ENCODE measurements at places on chromosomes 12 and 14.

DNA sequence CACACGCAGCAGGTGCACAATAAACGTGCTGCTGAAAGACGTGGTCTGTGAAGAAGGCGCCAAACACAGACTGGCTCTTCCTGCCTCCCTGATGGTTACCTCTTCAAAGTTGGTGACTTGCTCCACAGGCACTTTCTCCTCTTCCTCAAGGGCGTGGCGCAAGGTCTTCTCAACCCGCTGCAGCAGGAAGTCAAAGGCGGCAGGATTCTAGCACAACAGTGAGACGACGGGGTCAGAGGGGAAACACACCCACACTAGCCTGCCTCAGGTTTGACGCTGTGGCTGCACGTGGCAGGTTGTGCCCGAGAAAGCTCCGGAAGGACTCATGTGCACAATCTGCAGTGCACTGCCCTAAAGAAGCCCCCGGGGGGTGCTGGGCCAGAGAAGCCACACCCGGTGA is 15.0 kb downstream of the POLE start:
- no peak for DNase-seq

- no peak for DNase-seq
Measured at GRCh38 chr12:53564278-53564677, 57.0 kb upstream of the NPFF start.

GRCh38 chr14:101233808-101234207 is 327.5 kb upstream of the DIO3 start:
- DNase-seq: no peak

GRCh38 chr12:25705261-25705660 is 152.2 kb upstream of the LMNTD1 start:
- no peak for DNase-seq

DNA sequence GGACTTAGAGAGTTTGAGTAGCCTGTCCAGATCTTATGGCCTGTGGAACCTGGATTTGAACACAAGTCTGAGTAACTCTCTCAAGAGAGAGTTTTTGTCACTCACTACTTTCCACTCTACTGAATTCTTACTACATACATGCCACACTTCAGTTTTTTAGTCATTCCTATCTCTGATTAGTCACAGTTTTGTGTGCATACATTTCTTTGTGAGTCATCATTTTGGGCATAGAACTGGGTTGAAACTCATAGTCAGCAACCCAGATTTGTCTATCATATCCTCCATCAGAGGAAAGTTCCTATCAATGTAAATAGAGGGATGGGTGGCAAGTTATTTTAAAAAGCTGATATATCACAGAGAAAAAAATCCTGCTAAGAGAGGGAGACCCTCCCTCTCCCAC is 42.9 kb downstream of the FLRT2 start:
- DNase-seq: no peak

GRCh38 chr12:116915326-116915725 is 4.6 kb downstream of the FBXW8 start:
- DNase-seq: no peak

DNA sequence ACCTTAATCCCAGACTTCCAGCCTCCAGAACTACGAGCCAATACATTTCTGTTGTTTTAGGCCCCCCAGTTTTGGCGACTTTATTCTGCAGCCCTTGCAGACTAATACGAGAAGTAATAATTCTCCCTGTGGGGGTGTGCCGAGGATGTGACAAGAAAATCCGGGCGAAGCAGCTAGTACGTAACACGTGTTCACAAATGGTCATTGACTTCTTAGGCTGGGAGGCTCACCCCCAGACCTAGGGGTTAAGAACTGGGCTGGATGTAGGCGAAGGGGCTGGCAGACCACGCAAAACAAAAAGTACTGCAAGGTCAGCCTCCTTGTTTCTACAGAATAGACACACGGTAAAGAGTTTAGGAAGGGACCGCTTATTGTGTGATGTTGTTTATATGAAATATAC is 69.8 kb upstream of the ESRRB start:
- no peak for DNase-seq

DNA sequence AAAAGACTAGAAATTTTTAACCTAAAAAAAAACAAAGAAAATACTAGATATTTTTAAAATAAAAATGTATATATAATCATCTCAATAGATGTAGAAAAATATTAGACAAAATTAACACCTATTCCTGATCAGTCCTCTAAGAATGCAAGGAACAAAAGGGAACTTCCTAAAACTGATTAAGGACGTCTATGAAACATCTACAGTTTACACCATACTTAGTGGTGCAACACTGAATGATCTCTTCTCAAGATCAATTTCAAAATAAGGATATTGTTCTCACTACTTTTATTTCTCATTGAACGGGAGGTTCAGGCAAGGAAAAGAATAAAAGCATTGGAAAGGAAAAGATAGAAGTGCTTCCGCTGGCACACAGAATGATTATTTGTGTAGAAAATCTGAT is 16.0 kb downstream of the OLR1 start:
- no peak for DNase-seq

GRCh38 chr12:5459051-5459782 is 27.3 kb downstream of the NTF3 start:
- no peak for DNase-seq

GRCh38 chr12:88453323-88453722 is 126.9 kb downstream of the KITLG start:
- DNase-seq: no peak

GRCh38 chr12:70774055-70774454 is 136.8 kb upstream of the PTPRB start:
- no peak for DNase-seq

DNA sequence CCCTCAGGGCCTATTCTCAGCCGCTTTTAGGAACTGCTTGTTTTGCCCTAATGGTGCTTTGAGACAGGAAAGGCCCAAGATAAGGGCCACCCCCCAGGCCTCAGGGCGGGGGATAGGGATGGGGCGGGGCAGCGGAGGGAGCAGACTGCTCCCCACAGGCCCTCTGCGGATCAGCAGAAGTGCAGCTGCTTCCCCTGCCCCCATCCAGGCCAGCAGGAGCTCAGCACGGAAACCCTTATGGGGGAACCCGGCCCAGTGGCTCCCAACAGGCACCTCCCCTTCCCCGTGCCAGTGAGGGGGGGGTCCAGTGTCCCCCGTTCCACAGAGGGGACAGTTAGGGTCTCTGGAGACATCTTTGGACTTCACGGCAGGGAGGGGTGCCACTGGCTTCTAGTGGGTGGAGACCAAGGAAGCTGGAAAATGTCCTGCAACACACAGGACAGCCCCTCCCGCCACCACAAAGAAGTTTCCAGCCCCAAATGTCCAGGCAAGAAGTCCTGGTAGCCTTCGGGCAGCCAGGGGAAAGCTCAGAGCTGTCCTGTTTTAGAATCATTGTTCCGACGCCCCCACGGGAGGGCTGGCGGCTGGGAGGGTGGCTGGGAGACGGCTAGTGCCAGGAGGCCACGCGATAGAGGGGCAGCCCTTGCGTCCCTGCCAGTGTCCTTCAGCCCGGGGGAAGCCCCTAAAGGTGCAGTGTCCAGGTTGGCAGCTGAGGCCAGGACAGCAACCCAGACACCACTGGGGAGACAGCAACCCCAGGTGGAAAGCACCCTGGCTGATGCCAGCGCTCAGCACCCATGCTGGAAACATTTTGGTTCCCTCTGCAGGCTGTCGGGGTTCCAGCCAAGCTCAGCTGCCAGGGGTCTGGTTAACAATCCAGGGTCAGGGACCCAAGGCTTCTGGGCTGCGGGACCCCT is 10.4 kb upstream of the GPR132 start:
- no peak for DNase-seq

- DNase-seq: no peak
Measured at GRCh38 chr14:40623643-40624042, 983.0 kb upstream of the LRFN5 start.

DNA sequence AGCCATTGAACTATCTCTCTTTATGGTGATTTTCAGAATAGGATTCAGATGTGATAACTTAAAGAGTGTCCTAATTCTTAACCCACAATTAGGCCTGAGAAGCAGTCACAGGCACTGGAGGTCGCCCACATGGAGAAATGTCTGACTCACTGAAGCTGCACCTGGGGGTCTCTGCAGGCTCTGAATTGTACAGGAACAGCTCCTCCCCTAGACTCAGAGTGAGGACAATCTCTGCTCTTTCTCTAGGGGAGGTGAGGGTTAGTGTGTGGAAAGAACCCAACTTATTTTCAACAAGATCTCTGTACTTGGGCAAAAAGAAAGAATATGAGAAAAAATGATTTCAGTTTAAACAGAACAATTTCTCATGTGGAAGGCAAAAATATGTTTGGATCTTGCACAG is 1124.6 kb downstream of the TMEM121 start:
- no peak for DNase-seq

GRCh38 chr12:66013224-66013623 is 117.3 kb downstream of the LLPH start:
- no peak for DNase-seq

DNA sequence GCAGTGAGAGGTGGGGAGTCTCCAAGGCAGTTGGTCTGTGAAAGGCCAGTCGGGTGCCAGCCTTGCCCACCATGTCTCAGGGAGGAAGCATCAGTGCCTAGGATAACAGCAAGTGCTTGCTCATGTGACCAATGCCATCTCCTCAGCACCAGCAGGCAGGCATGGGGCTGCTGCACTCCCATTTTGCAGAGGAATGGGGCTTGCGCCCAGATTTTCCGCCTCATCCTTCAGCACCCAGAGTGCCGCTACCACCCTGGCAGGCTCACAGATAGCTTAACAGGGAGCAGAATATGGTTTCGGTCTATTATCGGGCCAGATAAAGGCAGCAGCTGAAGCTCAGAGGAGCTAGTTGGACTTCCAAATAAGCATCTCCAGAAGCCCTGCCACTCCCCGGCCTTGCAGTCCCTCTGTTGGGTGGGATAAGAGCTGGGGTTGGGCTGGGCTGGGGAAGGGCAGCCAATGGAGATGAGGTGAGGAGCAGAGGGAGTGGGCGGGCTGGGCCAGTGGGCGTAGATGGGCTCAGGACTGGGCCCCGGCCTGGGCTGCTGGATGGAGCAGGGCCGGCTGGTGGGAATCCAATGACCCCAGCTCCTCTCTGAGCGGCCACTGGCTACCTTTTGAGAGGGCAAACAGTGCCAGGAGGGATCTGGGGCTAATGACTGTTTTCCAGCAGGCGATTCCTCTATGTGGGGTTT is 8.4 kb upstream of the KRT80 start:
- no peak for DNase-seq

GRCh38 chr12:100867639-100868393 is 73.2 kb downstream of the ANO4 start:
- no peak for DNase-seq

Measured in urinary bladder (tissue), 4 donors.